ENCODE measurements at places on chromosomes 4 and X.
A peak's percentile ranks its signal among the peaks of the same experiment; 100 is the strongest.

DNA sequence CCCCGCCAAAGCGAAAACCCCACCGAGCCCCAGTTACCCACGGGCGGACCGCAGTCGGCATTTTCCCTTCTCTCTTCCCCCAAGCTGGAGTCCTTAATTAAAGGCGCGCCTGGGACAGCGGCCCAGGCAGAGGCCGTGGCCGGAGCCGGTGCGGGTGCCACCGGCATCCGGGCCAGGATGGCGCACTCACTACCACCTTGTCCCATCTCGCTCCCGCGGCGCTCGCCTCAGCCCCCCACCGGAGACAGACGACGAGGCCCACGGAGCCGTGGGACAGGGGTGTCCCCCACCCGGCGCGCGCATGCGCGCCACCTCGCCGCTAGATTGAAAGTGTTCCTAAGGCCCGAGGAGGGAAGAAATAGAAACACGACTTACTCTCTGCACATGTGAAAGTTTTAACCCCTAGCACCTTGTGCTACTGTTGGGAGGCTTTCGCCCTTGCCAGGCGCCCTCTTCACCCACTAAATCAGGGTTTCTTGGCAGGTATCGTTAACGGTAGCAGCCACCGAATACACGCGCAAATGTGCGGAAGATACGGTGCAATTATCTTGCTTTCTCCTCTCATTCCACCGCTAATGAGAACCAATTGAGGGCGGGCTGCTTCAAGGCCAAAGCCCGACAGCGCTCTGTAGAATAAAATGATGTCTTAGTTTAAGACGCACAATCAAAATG, 64.3 kb upstream of the CCDC160 start:
- DNase-seq = peak; percentile 50

DNA sequence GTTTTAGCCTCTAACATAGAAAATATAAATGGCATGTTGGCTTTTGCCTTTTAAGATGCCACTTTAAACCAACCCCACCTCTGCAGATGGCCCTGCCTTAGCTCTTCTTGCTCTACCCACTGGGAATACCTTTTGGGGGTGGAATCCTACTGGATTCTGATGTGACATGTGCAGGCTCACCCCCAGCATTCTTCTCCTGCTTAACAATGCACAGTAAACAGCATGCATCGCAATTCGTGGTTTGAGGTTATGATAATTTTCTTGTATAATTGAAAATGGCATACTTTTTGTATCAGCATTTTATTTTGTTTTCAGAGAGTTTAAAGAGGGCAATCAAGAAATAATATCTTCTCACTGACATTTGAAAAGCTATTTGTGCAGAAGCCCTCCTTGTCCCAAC, 167.9 kb downstream of the AREG start:
- no peak for DNase-seq

GRCh38 chr4:174591243-174592021, 69.1 kb upstream of the HPGD start:
- no peak for DNase-seq

DNA sequence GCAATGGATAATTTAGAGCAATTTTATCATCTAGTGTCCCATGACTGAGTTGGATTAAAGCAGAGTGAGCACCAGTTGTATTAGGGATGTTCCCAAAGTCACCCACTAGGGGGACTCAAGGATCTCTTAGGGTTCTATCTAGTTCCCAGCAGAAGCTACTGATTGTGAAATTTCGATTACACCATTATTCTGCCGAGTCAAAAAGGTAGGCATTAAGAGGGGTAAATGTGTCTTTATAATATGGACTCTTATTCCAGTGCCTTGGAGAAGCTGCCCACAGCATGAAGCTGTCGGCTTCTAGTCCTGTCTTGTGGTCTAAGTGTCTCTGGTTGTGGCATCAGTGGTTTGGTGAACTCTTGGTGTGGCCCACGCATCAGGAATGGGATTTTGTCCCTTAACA, 53.3 kb downstream of the RGS12 start:
- no peak for DNase-seq

DNA sequence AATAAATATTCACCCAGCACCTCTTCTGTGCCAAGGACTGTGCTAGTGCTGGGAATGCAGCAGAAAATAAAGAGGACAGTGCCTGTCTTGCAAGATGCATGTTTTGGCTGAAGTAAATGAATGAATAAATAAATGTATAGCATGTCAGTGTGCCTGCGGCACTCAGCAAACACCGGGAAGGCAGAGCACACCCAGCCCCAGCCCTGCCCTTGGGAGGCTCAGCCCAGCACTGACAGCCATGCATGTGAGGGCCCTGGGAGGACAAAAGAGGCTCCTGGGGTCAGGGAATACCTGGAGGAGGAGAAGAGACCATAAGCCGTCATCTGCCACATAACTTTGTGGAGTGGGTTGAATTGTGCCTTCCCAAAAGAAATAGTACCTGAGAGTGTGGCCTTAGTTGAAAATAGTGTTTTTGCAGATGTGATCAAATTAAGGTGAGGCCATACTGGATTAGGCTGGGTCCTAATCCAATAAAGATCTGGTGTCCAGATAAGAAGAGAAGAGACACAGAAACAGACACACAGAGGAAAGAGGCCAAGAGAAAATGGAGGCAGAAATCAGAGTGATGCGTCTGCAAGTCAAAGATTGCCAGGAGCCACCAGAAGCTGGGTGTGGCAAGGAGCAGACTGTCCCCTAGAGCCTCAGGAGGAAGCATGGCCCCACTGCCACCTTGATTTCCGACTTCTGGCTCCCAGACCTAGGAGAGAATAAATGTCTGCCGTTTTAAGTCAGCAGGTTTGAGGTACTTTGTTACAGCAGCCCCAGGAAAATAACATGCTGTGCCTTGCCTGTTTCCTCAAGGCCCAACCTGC, 16.3 kb downstream of the C4orf50 start:
- no peak for DNase-seq

GRCh38 chr4:92406488-92406887, 102.7 kb downstream of the GRID2 start:
- DNase-seq = no peak

GRCh38 chr4:159719531-159719930, 616.7 kb downstream of the RAPGEF2 start:
- DNase-seq = no peak

DNA sequence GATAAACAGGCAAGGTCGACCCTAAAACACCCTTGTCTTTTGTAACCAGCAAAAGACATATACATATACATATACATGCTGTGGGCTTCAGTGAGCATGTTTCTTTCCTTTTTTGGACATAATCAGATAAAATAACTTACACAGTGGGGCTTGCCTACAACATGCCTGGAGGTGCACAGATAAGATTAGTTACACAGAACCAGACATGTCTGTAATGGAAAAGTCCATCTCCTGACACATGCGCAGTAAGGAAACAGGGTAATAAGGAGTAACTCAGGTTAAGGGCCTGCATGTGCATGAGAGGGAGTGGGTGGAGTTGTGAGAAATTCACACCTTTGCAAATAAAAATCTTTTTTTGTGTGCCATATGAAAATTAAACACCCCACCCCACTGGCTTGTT, 3.4 kb downstream of the UGT2A1 start:
- no peak for DNase-seq

GRCh38 chr4:164977243-164978164, at the start of gene TRIM61:
TRIM61 (minus strand) TSS chr4:164977657; CDS start chr4:164970002, 7,655 bp downstream.
- DNase-seq = peak; percentile 81

Measured in left ventricle myocardium superior (tissue), 1 donor.